ENCODE measurements at places on chromosomes 12 and 14.
A peak's percentile ranks its signal among the peaks of the same experiment; 100 is the strongest.

DNA sequence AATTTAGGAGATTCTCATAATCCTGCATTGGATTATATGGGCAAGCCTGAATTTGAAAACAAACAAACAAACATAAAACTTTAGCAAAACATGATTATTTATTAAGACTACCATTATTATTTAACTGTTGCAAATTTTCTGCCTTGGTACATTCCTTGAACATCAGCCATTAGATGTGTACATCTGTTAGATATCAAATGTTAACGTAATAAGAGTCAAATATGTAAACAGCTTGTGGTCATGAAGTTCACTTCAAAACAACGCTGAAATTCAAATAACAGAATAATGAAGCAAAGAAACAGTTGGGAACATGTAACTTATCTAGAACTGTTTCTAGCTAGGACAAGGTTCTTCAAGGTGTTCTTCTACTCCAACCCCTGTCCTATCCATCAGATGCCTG is 14.3 kb upstream of the TMX1 start:
- DNase-seq = no peak

DNA sequence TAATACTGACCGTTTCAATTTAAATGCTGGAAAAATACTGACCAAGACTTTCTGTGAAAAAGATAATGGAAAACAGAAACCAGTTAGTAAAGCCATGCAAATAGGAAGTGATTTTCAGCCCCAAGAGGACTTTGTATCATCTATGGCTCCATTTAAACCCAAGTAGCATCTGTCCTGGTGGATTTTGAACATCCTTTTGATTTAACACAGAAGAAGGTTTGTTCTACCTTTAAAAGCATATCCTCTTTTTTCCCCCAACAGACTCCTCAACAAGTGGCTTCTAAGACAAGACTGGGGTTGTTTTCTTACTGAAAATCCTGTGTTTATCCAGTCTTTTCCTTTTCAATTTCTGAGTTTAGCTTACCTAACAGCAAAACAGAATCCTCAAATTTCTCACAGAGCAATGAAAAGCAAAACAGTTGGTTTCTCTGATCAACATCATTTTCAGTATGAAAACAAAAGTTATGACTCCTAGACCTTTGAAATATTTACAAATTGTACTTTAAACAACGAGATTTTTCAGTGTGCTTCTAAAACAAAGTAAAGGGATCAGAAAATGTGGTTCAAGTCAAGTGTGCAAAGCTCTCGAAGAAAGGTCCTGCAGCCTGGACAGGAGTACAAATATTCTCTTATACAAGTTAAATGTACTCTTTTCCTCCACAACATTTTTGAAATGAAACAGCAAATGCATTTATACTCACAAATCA is 2.9 kb downstream of the PHLDA1 start:
- no peak for DNase-seq

DNA sequence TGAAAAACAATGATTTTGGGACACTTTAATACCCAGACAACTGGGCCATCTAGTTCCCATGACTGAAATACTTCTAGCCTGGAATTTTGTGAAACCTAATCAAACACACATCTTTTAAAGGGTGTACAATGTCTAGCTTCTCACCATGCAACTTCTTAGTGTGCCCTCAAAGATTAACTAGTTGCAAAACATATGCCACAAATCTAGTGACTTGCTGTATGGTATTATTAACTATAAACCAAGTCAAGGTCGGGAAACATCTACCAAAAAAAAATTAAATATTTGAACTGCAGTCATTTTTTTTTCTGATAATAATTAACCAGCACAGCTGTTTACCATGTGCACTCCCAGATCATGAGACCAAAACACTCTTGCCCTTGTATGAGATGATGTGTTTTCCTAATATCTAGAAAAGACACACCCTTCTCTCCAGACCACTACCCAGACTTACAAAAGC is 171.8 kb upstream of the FOXN3 start:
- DNase-seq = no peak

GRCh38 chr12:31011746-31012566 is 61.7 kb upstream of the DDX11 start:
- no peak for DNase-seq

DNA sequence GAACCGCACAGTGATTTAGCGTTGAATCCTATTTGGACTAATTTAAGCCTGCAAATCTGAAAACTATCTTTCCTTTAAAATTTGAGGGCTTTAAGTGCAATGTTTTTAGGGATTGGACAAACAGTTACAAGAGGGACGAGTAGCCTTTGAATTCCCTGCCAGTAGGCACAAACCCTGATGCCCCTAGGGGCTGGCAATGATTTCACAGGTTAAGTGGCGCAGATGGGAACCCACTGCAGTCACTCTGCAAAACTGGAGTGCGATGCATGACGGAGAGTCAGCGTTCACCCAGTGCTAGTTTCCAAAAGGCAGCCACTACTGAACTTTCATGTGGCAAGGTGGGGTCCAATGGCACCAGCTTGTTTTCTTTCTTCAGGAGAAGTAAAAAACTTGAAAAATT is 99.4 kb upstream of the FRMD6 start:
- no peak for DNase-seq

GRCh38 chr12:19561411-19561961 is 122.2 kb downstream of the AEBP2 start:
- DNase-seq = no peak

- DNase-seq = no peak
Measured at GRCh38 chr12:75439048-75439447, 41.5 kb upstream of the GLIPR1 start.

DNA sequence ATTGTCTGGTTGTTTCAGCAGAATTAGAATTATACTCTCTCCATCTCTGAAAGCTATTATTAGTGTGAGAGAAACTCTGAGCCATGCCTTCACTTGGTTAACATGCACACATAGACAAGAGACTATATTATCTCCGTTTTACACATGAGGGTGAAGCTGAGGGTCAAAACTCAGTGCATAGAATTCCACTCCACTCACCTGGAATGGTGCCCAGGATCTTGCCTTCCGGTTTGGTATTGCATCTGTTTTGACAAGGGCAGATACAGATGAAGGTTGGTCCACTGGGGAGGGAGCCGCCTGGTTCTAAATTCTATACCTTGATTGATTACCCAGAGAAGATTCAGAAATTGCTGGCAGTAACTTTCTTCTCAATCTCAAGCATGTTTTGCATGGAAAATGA is 149.5 kb upstream of the PELI2 start:
- no peak for DNase-seq

- no peak for DNase-seq
Measured at GRCh38 chr12:72560003-72560769, 288.0 kb downstream of the TRHDE start.

DNA sequence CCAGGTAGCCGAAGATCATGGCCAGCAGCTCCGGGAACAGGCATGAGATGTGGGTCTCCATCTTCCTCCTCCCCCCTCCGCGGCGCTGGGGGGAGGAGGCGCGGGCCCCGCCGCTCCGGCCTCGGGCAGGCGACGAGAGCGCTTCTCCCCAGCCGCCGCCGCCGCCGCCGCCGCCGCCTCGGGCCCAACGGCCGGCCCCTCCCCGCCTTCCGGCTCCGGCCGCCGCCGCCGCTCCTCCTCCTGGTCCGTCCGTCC is 448 bp downstream of the FBXL14 start:
- DNase-seq = no peak

DNA sequence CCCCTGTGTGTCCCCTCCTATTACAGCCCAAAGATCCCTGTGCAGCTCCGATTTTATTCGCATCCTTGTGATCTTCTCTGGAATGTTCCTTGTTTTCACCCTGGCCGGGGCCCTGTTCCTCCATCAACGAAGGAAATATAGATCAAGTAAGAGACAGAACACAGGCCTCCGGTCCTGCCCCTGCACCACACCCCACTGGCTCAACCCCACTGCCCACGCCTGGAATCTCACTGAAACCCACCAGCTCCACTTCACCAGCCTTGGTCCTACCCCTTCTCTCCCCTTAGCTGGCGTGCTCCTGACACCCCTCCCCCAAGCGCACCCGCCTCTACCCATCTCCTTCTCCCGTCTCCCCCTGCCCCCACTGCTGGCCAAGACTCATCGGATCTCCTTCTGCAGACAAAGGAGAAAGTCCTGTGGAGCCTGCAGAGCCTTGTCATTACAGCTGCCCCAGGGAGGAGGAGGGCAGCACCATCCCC is 934 bp upstream of the TAPBPL start:
- peak; percentile 71 for DNase-seq

DNA sequence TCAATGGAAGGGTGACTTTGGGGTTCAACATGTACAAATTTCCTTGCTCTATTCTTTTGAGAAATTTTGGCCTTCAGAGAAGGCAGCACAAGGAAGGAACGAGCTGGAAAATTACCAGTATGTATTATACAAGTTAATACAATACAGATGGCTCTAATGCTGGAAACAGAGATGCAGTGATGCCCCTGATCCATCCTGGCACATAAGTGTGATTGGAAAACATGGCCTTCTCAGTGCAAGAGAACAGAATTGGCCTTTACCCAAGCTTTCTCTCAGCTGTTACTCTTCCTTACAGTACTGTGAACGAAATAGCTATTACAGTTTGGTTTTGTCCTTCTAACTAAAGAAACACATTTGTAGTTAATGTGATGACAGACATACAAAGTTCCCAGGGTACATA is 102.5 kb upstream of the GPHB5 start:
- no peak for DNase-seq

GRCh38 chr12:52352951-52353350 is 14.3 kb downstream of the KRT85 start:
- DNase-seq = no peak
